ENCODE measurements at places on chromosomes 6 and 20. TPM values are rescaled to one million over a fixed set of nuclear protein-coding genes. Genes with fewer than 3 reads are reported as not detected.

The FUT9 gene
- total RNA-seq: not detected

The CLDN20 gene
- not detected for total RNA-seq

The FAM83C gene
- total RNA-seq: not detected

The NKX2-4 gene
- not detected for total RNA-seq

The CCM2L gene
- not detected for total RNA-seq

The PRR18 gene
- total RNA-seq: 0.23 TPM

The SEMG1 gene
- total RNA-seq: not detected

The COL9A3 gene
- not detected for total RNA-seq

DNA sequence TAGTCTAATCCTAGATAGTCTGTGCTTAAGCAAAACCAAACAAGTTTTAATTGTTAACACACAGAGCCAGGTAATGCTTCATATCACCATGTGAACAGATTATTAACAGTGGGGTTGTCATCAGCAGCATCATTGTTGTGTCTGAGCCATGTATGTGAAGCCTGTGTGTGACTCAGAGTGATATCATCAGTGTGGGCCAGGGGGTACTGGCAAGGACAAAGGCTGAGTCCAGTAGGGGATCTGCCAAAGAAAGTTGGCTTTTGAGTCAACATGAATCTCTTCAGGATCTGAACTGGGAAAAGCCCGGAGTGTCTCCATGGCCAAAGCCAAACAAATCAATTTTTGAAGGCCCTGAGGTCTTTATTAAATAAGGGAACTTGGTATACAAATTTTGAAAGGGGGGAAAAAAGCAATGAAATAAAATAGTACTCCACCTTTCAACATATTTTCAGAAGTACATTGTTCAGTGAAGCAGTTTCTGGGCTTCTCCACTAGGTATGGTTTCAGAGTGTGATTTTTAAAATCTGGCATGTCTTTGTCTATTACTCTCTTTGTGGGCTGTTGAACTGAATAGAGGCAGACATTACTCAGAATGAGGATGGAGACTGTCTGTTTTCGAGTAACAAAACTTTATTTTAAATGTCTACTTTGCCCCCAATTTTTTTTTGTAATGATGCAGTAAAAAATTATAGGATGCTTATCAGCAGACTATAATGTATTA lies 444.2 kb upstream of the JAG1 start:
- no peaks in the 10 kb centered on the region for H3K36me3 ChIP-seq
- DNase-seq: no peak
- H3K4me1 ChIP-seq: no peaks in the 10 kb centered on the region
- no peak overlapping the region for H3K27ac ChIP-seq

DNA sequence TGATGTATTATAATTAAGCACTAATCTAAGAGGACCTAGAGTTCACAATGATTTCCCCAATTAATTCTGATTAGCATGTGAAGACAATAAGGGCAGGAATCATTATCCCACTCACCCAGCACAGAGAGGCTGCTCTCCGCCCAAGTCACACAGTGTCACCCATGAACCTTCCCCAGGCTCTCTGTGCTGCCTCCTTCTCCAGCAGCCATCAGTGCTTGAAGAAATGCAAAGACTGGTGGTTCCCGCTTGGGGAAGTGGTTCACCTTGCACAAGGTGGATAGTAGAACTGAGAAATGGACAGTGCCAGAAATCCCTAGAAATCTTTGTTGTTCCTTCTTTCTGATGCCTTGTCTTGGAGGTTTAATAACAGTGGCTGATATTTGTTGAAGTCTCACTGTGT lies 401.3 kb downstream of the QKI start:
- H3K36me3 ChIP-seq: no peaks in the 10 kb centered on the region
- H3K4me1 ChIP-seq: no peaks in the 10 kb centered on the region
- no peak overlapping the region for H3K27ac ChIP-seq
- peaks cover 2% of the 10 kb centered on the region for H3K27me3 ChIP-seq
- no peak overlapping the region for H3K4me3 ChIP-seq

DNA sequence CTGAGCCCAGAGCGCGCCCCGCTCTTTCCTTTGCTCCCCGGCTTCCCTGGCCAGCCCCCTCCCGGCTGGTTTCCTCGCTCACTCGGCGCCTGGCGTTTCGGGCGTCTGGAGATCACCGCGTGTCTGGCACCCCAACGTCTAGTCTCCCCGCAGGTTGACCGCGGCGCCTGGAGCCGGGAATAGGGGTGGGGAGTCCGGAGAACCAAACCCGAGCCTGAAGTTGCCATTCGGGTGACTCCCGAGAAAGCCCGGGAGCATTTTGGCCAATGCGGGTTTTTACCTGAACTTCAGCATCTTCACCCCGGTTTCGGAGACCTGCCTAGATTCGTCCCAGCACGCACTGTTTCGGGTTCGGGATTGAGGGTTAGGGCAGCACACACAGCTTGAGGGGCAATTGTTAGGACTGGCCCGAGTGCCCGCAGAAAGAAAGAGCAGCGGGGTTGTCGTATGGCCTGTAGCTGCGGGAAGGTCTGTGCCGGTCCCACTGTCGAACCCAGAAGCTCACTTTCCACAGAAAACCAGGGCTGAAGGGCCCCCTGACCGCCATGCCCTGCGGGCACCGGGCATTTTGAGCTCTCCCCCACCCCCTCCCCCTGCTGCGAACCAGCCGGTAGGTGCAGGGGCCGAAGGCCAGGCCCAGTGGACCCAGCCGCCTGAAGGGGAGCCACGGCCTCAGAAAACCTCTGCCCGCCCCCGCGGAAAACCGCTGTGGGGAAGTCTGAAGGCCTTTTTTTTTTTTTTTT lies 2.1 kb downstream of the FOXP4 start:
- H3K4me3 ChIP-seq: peak overlapping the region; percentile 81
- peaks cover 6% of the 10 kb centered on the region for H3K36me3 ChIP-seq
- H3K27me3 ChIP-seq: peaks cover 17% of the 10 kb centered on the region

DNA sequence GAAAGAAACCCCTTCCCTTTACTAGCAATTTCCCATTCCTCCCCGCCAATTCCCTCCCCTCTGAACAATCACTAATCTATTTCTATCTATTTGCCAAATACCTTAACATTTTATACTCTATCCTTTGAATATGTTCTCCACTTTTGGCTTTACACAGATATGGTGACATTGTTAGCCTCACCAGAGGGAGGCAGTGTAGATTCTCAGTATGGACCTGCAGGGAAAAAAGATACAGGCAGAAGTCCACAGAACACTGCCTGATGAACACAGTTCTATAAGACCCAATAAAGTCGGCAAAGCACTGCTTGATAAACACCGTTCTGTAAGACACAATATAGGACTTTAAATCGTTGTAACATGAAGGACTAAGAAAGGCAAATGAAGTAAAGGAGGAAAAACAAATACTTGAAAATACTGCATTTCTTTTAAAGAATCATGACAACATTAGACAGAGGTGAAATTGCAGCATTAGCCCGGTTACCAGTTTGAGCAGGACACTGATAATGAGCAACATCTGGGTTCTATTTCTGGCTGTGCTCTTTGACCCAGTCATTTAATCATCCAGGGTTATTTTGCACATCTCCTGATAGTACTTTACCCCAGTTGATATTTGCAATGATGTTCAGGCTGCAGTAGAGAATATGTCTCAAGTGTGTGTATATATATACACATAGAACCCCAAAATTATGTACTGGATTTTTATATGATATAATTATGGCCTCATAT lies 296.8 kb downstream of the UTRN start:
- H3K27ac ChIP-seq: peak overlapping the region; percentile 56
- H3K36me3 ChIP-seq: peaks cover 7% of the 10 kb centered on the region
- no peaks in the 10 kb centered on the region for H3K27me3 ChIP-seq
- no peak overlapping the region for H3K4me3 ChIP-seq

DNA sequence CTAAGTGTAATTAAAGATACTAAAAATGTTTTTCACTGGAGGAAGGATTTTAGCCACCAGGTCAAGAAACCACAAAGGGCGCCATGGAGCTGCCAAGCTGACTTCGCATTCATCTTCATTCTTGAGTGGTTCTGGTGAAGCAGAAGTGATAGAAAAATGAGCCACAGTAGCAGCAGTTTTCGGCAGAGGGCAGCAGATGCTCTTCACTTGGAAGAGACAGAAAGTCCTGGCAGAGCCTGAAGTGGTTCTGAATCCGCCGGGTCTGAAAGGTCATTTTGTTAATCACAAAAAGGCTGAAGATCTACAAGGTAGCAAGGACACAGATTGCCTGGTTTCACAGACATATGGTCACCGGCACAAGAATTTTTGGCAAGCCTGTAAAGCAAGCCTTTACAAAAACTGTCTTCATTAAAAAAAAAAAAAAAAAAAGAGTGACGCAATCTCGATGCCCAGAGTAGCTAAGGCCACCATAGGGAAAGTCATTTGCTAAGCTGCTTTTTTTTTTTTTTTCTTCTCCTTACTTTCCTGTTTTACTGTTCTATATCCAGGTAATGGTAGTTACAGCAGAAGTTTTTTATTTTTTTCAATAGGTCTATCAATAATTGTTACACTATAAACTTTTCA lies 345.1 kb upstream of the AGPAT4 start:
- DNase-seq: no peak
- H3K36me3 ChIP-seq: no peaks in the 10 kb centered on the region
- H3K27me3 ChIP-seq: no peaks in the 10 kb centered on the region

- peaks cover 9% of the 10 kb centered on the region for H3K27me3 ChIP-seq
- H3K27ac ChIP-seq: no peak overlapping the region
- no peaks in the 10 kb centered on the region for H3K4me1 ChIP-seq
- DNase-seq: no peak
- no peaks in the 10 kb centered on the region for H3K36me3 ChIP-seq
- no peak overlapping the region for H3K4me3 ChIP-seq
These were observed 8.8 kb upstream of the MYT1 start for GRCh38 chr20:64155258-64156135.

GRCh38 chr6:17280138-17280537 lies 1.0 kb upstream of the RBM24 start:
- H3K27ac ChIP-seq: no peak overlapping the region
- no peaks in the 10 kb centered on the region for H3K36me3 ChIP-seq
- peaks cover 53% of the 10 kb centered on the region for H3K27me3 ChIP-seq
- DNase-seq: no peak
- H3K4me3 ChIP-seq: no peak overlapping the region

DNA sequence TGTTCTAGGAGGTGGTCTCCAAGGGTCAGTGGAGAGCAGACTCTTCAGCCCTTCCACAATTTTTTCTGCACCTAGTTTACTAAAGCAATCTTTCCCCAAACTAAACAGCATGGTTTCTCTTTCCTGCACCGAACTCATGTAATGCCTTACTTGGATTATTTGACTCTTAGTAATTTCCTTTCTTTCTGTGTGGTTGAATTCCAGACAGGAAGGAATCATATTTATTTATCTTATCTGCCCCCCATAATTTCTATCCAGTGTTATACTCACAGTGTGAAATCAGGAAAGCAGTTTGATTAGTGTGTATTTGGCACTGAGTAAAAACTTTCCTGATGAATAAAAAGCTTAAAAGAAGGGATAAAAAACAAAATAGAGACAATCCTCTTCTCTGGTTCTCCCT lies 140.3 kb upstream of the STMND1 start:
- peaks cover 25% of the 10 kb centered on the region for H3K4me1 ChIP-seq
- DNase-seq: no peak
- no peaks in the 10 kb centered on the region for H3K36me3 ChIP-seq
- H3K4me3 ChIP-seq: no peak overlapping the region
- H3K27me3 ChIP-seq: peaks cover 15% of the 10 kb centered on the region
- H3K27ac ChIP-seq: no peak overlapping the region

DNA sequence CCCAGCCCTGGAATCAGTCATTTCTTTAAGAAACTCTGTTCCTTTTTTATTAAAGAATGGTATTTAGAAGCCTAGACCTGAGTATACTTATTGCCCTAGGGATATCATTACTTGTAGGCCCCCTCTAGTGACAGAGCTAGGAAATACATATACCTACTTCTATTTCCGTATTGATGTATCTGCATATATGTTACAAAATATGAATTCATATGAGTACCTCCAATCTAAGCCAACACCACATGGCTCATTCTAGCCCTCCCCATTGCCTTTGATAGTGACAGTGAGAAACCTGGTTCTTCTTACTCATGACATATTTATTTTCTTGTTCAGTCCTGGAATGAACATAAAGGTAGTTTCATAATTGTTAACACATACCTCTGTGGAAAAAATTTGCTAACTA lies 137.2 kb downstream of the FARS2 start:
- H3K27ac ChIP-seq: no peak overlapping the region
- peak; percentile 54 for DNase-seq
- no peak overlapping the region for H3K4me3 ChIP-seq

- H3K4me3 ChIP-seq: no peak overlapping the region
- DNase-seq: no peak
- no peaks in the 10 kb centered on the region for H3K36me3 ChIP-seq
- no peak overlapping the region for H3K27ac ChIP-seq
These were observed 23.6 kb downstream of the CYP39A1 start for GRCh38 chr6:46628976-46629375.

GRCh38 chr6:157535340-157536222 lies 154.6 kb downstream of the ZDHHC14 start:
- H3K4me3 ChIP-seq: peak overlapping the region; percentile 19
- DNase-seq: peak; percentile 50
- H3K27me3 ChIP-seq: no peaks in the 10 kb centered on the region
- no peaks in the 10 kb centered on the region for H3K36me3 ChIP-seq
- peak overlapping the region; percentile 82 for H3K27ac ChIP-seq
- H3K4me1 ChIP-seq: peaks cover 38% of the 10 kb centered on the region

DNA sequence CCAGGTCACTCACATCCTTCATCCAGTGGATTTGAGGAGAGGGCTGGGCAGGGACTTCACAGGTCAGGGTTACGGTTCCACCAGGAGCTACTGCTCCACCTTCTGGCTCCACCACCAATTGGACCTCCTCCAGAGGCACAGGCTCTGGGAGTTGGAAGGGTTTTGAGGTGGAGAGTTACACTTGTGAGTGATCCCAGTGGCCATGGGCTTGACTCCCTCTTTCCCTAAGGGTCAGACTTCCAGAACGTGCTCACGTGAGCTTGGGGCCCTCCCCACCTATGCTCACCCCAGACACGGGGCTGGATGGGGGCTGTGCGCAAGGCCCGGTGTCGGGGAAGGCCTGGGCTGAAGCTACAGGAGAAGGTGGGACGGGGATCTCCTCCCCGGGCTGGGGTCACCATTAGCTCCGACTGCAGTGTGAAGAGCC lies 1.5 kb downstream of the AGER start:
- peaks cover 59% of the 10 kb centered on the region for H3K4me1 ChIP-seq
- peaks cover 57% of the 10 kb centered on the region for H3K36me3 ChIP-seq
- no peak overlapping the region for H3K4me3 ChIP-seq
- peak overlapping the region; percentile 73 for H3K27ac ChIP-seq

Measured in activated CD8-positive, alpha-beta T cell treated with anti-CD3 and anti-CD28 coated beads for 36 hours (primary cell).